ENCODE measurements at places on chromosomes 7 and 10. TPM values are rescaled to one million over a fixed set of nuclear protein-coding genes. Genes with fewer than 3 reads are reported as not detected.

DNA sequence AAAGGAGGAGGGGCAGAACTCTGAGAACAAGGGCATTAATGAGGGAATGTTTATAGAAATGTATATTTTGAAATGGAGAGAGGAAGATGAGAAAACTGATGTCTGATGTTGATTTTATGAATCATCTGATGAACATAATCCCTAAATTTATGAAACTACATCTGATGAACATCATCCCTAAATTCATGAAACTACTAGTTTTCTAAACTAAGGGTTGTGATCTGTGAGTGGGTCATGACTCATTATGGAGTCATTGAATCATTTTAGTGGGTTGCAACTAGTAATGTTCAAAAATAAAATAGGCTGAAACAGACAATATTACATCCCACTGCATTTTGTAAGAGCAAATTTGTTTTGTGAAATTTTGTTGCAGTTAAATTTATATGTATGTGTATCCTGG, 442.6 kb upstream of the TEX47 start:
- DNase-seq = no peak
- no peaks in the 10 kb centered on the region for H3K27me3 ChIP-seq
- H3K4me1 ChIP-seq = no peaks in the 10 kb centered on the region
- H3K4me3 ChIP-seq = no peak overlapping the region

DNA sequence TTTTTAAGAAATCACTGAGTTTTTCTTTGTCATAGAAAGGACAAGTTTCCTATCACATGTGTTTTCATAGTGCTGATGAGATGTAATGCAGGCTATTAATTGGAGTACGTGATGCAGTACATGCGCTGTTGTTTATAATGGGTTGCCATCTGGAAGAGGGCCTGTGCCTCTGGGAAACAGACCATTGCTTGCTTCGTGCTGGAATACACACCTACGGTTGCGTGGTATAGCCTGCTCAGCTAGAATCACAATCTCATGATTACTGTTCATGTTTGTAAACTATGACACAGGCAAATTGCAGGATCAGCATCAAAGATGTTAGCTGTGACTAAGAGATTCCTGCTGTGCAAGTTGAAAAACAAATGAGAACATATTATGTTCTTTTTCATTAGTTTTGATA, 107.2 kb upstream of the STEAP1B start:
- H3K4me1 ChIP-seq = no peaks in the 10 kb centered on the region
- H3K27ac ChIP-seq = no peak overlapping the region
- H3K27me3 ChIP-seq = peaks cover 36% of the 10 kb centered on the region
- DNase-seq = no peak
- no peak overlapping the region for H3K4me3 ChIP-seq
- H3K36me3 ChIP-seq = no peaks in the 10 kb centered on the region

Gene BAG3
- 27.6 TPM for total RNA-seq

Gene FKBP6
- total RNA-seq = not detected
